Activated T-cell treated with anti-CD3 and anti-CD28 coated beads, Interleukin-2, amount 50 U/mL, for 1 hour (primary cell): ENCODE measurements at places on chromosomes 6 and 20.

DNA sequence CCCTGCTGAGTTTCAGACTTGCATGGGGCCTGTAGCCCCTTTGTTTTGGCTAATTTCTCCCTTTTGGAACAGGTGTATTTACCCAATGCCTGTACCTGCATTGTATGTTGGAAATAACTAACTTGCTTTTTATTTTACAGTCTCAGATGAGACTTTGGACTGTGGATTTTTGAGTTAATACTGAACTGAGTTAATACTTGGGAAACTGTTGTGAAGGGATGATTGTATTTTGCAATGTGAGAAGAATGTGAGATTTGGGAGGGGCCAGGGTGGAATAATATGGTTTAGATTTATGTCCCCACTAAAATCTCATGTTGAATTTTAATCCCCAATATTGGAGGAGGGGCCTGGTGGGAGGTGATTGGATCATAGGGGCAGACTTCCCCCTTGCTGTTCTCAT, 99.1 kb upstream of the IRAK1BP1 start:
- DNase-seq = no peak

GRCh38 chr6:75581231-75581630, 20.4 kb upstream of the SENP6 start:
- DNase-seq = no peak

DNA sequence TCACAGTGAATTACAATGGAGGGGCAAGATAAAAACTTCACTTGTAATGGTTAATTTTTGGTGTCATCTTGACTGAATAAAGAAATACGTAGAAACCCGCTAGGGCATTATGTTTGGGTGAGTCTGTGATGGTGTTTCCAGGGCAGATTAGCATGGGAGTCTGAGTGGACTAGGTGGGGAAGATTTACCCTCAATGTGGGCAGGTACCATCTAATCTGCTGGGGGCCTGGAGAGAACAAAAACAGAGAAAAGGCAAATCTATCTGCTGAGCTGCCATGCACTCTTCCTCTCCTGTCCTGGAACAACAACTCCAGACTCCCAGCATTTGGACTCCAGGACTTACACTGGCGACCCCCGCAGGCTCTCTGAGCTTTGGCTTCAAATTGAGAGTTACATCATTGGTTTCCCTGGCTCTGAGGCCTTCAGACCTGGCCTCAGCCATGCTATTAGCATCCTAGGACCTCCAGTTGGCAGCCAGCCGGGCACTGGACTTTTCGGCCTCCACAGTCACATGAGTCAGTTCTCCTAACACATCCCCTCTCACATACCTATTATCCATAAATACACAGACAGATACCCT, 19.7 kb downstream of the NINL start:
- no peak for DNase-seq

- no peak for DNase-seq
Measured at GRCh38 chr20:58549231-58550209, 34.3 kb upstream of the APCDD1L start.

DNA sequence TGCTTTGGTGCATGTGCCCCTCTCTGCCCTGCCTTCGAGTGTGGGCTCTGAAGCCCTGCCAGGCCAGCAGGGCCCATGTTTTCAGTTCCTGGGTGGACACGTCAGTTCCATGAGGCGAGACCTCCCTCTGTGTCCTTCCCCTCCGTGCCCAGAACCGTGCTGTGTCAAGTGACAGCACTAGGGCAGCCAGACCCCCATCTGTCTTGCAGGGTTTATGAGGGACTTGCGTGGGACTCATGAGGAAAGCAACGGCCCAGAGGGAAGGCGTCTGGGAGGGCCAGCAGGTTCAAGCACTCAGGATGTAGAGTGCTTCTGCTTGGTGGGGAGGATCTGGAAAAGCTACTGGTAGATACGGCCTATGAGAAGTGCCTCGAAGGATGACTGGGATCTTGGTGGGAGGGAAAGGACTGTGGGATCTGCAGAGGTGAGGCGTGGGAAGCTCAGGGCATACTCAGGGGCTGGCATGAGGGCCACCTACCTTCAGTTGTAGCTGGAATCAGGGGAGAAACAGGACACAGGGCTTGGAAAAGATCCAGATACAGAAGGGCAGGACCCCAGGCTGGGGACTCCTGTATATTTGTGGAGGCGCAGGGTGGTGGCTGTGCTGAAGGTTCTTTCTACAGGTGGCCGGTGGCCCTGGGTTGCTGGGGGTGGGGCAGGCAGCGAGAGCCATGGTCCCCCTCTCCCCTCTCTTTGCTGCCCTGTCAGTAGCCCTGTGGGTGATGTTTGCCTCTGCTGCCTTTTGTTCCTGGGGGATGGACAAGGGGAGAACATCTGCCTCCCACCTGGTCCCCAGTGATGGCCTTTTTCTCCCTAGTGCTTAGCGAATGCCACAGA, 5.5 kb downstream of the NPEPL1 start:
- no peak for DNase-seq

DNA sequence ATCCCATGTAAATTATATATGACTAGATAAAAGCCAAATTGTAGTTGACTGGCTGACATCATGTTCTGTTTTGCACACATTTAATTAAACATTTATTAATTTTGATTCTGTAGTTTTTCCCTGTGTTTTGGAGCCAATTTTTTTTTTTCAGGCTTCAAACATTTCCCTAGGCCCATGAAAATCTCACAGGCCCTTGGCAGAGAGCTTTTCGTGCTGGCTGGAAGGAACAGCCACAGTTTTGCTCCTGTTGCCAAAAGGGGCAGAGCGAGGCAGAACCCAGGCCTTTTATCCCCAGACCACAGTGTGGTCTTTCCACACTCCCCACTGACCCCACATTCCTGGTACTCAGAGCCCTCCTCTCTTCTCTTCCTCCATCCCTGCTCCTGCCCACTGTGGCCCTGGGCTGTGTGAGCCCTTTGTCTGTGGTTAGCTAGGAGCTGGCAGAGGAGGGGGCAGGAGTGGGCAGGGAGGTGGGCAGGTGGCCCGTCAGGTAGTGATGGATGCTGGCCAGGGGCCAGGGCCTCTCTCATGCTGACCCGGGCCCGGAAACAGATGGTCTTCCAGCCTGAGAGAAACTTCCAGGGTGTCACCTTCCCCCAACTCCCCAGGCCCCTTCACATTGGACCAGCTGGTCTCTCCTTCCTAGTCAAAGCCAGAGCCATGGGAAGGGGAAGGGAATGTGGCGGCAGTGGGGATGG, 19.4 kb upstream of the CCM2L start:
- no peak for DNase-seq

DNA sequence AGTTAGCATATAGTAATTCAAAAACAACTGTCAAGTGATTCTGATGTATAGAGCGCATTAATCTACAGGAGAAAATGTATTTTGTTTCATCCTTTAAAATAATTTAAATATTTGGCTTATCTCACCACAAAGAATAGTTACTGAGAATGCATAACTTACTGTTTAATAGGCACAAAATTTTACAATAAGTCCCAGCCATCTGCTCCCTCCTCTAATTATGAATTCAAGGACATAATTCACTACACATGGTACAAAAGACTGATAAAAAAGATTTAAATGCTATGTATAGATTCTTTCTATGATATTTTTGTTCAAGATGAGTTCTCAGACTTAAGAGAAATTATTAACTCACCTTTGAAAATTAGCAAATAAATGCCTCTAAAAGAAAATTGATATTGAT, 242.0 kb downstream of the FUT9 start:
- DNase-seq = no peak

DNA sequence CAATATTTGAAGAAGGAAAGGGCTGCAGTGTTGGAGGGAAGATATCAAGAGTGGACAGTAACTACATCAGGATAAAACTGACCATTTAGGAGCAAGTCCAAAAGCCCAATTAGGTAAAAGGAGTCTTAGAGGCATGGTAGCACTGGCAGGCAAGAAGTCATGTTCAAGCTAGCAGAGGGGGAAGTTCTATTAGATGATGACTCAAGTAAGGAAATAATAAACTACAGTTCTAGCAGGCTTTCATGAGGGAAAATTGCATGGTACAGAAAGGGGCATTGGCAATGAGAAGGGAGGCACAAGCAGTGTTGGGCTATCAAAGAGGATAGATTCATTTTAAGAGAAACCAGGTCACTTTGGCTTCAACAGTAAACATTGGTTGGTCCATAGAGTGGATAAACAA, 156.1 kb upstream of the PTPRK start:
- DNase-seq = no peak

DNA sequence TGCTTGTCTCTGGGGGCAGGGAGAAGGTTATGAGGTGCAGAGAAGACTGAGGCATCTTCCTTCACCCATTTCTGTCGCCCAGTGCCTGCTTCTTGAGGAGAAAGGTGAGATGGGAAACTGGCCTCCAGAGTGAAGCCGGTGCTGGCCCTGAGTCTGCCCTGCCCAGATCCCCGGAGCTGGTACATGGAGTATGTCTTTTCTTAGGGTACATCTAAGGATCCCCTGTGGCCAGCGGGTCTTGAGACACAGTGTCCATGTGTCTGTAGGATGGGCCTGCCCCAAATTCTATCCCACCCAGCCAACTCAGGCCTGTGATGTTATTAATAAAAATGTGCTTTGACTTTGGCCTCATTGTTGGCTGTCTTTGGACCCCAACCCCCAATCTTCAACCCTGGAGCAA, 8.8 kb upstream of the BAK1 start:
- no peak for DNase-seq

- DNase-seq = no peak
Measured at GRCh38 chr6:36336779-36337241, at the start of gene BNIP5. BNIP5 (minus strand) TSS chr6:36336888; CDS start chr6:36330690, 6,198 bp downstream.
